ENCODE measurements at places on chromosomes 6 and 20.

GRCh38 chr6:30883685-30884520 lies at the start of gene DDR1:
Gene DDR1 (plus strand): TSS chr6:30884519. CDS start chr6:30888730, 4,211 bp downstream.
- DNase-seq, result peak; percentile 95

DNA sequence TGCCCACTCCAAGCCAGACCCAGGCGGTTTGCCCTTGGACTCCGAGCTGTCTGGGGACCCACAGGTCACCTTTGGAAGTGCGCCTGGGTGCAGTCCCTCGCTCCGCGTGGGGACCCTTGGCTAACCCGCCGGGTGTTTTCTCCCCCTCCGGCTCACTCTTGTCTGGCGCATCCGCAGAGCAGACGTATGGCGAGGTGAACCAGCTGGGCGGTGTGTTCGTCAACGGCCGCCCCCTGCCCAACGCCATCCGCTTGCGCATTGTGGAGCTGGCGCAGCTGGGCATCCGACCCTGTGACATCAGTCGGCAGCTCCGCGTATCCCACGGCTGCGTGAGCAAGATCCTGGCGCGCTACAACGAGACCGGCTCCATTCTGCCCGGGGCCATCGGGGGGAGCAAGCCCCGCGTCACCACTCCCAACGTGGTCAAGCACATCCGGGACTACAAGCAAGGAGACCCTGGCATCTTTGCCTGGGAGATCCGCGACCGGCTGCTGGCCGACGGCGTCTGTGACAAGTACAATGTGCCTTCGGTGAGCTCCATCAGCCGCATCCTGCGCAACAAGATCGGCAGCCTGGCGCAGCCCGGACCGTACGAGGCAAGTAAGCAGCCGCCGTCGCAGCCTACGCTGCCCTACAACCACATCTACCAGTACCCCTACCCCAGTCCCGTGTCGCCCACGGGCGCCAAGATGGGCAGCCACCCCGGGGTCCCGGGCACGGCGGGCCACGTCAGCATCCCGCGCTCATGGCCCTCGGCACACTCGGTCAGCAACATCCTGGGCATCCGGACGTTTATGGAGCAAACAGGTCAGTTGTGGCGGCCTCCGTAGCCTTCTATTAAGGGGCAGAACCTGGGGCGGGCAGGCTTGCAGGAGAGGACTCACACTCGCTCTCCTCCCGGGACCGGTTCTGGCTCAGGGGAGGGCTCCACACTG lies 1.1 kb downstream of the PAX1 start:
- no peak for DNase-seq

DNA sequence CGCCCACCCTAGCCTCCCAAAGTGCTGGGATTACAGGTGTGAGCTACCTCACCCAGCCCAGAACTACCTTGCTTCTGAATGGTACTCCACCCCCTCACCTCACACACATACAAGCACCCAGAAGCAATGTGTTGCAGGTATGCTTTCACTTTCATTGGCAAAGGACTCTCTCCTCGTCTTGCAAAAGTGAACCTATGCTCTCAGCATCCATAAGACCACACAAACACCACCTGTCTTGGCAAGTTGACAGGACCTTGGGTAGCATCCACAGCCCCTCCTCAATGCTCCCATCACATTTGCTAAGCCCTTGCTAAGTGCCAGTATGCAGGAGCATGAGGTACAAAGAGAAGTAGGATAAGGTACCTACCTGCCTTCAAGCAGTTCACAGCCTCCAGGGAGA lies 3.7 kb downstream of the KIF13A start:
- DNase-seq, result no peak

DNA sequence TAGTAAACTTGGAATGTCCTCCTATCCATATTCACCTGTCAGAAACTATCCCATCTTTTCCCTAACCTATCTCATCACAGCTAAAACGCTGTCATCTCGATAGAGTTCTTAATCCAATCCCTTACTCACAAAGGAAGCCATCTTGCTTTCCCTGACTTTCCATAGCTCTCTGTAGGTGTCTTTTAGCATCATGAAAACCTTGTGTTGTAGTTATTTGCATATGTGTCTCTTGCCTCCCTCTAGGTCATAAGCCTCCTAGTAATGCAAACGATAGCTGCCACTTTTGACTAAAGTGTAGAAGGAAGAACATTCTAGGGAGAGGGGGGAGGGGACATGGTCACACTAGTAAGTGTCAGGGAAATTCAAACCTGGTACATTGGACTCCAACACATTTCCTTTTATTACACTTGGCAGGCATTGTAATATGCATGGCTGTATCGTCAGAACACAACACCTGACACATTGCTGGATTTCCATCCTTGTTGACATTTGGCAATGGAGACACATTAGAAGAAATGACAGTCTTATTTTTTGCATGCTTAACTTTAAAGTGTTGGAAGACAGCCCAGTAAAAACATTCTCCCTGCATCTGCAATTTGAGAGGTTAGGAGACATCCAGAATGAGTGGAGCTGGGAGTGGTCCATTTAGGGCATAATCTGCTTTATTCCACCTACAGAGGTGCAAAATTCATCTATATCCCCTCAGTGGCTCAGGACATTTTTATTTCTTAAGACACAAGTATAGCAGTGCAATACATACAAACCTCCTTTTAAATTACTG lies 283.4 kb downstream of the HAO1 start:
- no peak for DNase-seq

DNA sequence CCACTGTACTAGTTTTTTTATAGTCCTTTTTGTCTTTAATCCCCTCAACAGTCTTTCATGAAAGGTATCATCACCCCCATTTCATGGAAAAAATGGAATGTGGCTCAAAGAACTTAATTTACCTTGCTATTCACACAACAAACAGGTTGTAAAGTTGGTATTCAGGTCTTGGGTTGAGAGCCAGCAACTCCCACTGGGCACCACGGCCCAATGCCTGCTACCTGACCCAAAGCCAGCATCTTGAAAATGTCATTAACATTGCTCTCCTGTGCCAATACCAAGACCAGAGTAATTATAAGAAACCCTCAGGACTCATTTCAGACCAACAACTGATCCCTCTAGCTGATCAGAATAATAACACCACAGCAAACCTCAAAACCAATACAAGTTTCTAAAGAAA lies 75.7 kb downstream of the METTL24 start:
- no peak for DNase-seq

DNA sequence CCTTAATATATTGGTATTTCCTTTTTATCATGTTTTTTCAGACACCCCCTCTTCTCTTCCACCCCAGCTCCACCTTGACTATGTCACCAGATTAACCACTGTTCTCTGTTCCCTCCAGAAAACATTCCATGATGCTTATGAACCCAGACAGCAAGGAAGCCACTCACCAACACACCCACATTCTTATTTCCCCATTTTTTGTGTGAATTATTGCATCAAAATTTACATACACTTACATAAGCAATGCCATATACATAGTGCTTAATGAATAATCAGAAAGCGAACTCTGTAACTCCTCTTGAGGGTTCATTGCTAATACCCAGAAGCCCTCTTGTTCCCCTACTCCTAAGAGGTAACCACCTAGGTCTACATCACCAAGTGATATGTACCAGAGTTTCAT lies 182.3 kb upstream of the CDYL start:
- no peak for DNase-seq

DNA sequence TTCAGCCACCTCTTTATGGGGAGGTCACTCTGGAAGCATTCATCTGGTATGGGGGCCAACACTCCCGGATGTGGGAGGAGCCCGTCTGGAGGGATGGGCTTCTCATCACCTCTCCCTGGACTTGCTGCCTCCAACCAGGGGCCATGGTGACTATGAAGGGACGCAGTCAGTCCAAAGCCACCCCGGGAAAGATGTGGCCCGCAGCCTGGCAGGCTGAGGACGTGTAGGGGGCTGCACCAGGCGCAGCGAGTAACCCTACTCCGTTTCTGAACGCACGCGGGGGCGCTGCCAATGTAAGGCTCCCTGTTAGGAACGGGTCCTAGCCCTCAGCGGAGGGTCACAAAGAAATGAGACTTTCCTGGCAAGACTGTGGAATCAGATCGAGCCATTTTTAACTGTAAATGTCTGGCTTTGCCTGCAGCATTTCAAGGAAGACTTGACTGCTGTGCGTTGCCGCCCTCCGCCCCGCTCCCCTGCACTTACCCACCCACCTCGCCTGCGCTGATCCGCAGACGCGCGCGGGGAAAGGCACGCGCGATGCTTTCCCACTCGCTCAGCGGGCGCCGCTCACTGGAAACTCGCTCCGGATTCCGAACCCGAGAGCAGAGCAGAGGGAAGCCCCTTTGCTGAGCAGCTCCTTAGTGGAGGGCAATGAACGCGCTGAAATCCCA lies 55.1 kb downstream of the IL20RA start:
- no peak for DNase-seq

DNA sequence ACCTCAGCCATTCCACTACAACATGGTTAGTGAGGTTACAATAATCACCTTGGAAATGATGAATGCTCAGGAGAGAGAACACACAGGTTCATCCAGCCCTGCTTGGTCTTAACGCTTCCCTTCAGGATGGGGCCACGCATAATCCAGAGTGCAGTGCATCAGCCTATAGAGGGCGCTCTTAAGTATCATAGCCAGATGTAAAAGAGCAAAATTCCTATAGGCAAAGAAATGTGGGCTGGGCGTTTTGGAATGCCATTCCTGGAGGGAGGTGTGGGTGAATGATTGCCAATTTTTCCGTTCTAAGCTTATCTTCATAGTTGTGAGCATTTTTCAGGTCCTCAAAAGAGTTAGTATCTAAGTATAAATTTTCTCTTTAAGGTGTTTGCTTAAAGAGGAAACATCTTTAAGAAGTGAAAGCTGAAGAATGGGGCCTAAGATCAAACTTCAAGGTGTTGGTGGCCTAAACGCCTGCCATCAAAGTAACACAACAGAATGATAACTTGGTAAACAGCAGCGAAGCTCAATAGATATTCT lies 1.8 kb downstream of the RIPOR2 start:
- peak; percentile 38 for DNase-seq

GRCh38 chr6:133551436-133551835 lies 310.3 kb downstream of the EYA4 start:
- no peak for DNase-seq

DNA sequence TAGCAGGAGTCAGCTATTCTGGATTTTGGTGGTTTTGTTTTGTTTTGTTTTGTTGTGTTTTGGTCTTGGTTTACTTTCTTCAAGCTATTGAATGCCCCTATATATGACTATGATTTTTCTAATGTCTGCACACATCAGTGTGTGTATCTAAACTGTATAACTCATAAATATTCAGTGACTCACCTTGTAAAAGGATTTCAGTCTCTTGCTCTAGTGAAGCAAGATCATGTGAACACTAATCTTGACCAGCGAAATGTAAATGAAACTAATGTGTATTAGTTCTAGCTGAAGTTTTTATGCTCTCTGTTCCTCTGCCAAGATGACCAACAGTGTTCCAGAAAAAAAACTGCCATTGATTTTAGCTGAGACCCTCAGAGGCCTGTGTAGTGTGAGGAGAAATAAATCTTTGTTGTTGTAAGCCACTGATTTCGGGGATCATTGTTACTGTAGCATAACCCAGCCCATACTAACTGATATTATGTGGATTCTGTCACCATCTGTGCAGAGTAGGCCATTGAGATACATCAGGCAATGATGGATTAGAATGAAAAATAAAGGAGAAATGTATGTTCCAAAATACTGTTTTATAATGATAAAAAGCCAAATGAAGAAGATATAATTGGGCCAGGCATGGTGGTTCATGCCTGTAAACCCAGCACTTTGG lies 11.5 kb upstream of the BTBD9 start:
- DNase-seq, result no peak

- no peak for DNase-seq
Observed at GRCh38 chr20:63366390-63367365, 5.5 kb upstream of the CHRNA4 start.

- no peak for DNase-seq
Observed at GRCh38 chr6:168097221-168097620, 18.2 kb upstream of the FRMD1 start.

- DNase-seq, result no peak
Observed at GRCh38 chr6:33278392-33278741, 1.4 kb downstream of the B3GALT4 start.

DNA sequence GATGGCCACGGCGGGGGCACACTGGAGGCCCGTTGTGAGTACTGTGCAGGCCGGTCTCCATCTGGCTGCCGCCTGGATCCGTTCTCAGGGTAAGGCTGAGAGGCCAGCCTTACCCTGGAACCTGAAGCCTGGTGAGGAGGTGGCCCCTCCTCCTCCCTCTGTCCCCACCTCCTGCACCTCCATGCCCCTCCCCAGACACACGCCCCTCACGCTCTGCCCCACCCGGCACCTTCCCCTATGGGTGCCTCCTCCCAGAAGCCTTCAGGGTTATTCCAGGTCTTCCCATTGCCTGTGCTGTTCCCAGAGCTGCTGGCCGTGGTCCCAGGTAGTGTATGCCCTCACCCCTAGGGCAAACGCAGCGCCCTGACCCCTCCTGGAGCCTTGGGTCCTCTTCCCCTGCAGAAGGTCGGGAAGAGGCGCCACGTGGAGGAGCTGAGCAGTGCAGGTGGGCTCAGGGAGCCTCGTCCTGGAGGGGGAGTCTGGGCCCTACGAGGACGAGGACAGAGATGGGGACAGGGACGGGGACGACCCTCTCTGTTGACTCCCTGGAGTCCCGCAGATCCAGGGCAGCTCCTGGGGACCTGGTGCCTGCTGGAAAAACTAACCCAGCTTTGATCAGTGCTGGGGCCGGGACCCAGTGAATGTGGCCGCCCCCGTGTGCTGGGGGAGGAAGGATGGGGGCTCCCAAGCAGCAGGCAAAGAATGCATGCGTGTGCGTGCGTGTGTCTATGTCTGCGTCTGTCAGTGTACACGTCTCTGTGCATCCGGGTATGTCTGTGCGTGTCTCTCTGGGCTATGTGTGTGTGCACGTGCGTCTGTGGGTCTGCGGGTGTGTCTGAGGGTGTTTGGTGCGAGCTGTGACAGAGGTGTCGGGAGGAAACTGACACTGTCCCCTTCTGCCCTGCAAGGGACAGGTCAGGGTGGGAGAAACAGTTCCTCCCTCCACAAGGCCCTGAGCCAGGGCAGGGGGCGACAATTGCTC lies 8.2 kb upstream of the HRH3 start:
- no peak for DNase-seq
